ENCODE measurements at places on chromosomes 4 and X.

GRCh38 chr4:140260227-140260626 is 106.2 kb upstream of the MAML3 start:
- DNase-seq, result no peak

GRCh38 chr4:115873048-115873447 is 759.6 kb upstream of the NDST4 start:
- DNase-seq, result no peak

DNA sequence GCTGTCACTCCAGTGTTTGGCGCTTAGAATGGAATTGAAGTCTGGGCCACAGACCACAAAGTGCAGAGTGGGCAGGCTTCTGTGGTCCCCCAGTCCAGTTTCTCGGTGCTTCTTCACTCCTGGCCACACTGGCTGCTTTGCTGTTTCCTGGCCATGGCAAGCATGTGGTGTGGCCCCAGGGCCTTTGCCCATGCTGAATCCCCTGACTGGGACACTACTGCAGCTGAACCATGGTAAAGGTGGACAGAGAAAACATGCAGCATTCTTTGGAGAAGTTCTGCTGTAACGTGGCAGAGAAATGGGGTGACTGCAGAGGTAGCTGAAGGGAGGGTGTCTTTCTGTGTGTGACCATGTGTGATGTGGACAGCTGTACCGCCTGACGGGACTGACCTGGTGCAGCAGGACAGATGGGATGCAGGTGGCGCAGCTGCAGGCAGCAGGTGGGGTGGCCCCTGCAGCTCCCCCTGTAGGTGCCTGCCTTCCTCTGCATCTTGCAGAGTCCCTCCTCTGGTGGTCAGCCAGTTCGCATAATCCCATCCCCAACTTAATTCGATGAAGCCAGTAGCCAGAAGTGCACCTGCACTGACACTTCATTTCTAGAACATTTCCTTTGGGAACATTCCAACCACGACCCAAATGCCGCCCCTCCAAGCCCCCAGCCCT is 13.2 kb upstream of the S100P start:
- no peak for DNase-seq

DNA sequence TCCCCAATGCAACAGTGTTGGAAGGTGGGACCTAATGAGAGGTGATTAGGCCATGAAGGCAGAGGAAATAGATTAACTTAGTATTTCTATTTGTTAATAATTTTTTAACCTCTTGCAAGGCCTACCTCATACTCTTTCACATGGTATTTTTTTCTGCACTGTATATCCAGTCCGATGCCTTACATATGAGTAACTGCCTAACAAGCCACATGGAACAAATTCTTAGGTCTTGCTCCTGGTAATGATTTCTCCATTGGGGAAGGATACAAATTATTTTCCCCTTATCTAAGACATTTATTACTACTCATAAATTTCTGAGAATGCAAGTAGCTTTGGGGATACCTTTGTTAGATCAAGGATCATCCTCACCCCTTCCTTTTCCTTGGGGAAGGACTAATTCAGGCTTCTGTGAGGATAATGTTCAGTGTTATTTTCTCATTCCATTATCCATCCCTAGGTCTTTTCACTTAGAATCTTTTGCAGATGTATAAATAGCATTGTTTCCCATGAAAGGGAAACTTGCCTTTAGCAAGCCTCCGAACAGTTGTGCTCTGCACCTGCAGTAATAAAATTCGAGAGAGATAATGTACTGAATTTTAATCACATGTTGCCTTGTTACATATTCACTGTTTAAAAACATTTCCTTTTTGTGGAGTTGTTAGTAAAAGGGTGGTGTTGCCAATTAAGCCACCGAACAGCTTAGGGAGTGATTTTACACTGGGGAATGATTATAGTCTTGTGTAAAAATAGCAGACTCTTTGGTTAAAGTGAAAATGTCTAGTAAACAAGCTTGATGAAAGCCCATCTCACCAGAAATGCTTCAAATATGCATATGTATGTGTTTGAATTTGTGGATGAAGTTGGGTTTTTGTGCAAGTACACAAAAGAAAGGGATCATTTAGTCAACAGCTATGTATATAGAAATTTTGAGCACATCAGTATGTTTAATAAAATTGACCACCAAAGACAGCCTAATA is 89.9 kb downstream of the CFAP299 start:
- no peak for DNase-seq

DNA sequence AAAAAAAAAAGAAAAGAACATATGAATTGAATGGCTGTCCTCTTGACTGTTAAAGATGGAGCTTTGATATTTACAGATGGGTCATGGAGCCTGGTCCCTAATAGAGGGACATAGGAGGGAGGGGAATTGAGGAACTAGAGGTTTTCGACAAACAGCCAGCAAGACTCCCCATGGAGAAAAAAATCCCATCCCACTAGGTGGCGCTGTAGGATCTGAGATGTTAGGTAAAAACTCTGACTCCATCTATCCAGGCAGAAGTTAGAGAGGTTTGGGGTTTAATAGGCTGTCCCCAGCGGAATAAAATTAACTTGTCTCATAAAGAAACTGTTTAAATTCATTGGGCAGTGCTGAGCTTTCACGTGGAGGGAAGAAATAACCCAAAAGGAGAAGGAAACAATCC is 45.9 kb downstream of the HMGB2 start:
- DNase-seq, result peak; percentile 40

DNA sequence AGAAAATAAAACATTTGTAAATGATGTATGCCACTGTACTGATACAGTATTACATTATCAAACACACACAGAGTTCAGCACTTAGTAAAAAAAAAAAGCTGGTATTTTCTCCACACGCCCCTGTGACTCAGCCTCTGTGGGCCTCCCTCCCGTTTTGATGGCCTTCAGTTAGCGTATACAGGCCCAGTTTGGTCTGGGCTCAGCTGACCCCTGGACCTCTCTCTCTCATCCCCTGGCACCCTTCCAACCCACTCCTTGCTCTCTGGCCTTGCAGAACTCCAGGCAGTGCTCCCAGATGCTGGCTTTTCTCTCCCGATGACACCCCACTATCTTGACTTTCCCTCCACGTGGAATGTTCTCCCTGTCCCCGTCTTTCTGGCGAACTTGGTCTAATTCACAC is 89.0 kb upstream of the LIMCH1 start:
- DNase-seq, result no peak

DNA sequence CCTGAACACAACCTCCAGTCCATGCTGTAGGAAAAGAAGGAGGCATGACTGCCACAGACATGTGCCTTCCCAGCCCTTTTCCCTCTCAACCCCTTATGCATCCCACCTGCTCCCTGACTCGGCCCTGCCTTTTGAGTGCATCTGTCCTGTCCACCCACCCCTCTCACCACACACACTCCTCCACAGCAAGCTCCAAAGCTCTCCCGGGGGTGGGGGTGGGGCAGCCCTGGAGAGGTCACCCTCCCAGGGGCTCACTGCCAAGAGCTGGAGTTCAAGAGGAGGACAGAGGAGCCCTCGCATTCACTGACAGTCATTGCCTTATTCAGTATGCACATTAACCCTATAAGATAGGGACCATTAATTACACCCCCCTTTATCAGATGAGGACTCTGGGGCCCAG is 46.6 kb upstream of the MAMLD1 start:
- no peak for DNase-seq

- no peak for DNase-seq
These were observed 6.7 kb upstream of the MID2 start for GRCh38 chrX:107818900-107819521.

GRCh38 chr4:107153228-107153627 is 117.1 kb upstream of the DKK2 start:
- no peak for DNase-seq

- DNase-seq, result no peak
These were observed 71.6 kb downstream of the AMELX start for GRCh38 chrX:11364835-11365234.

GRCh38 chr4:41645728-41646390 is 102.7 kb downstream of the PHOX2B start:
- DNase-seq, result no peak

GRCh38 chr4:53552711-53553110 is 38.6 kb downstream of the LNX1 start:
- DNase-seq, result no peak

- DNase-seq, result no peak
These were observed 520 bp downstream of the ACOX3 start for GRCh38 chr4:8439914-8440491.

GRCh38 chrX:11304829-11305228 is 11.6 kb downstream of the AMELX start:
- no peak for DNase-seq

- no peak for DNase-seq
These were observed 22.4 kb downstream of the GAB1 start for GRCh38 chr4:143358923-143359643.

GRCh38 chrX:111348429-111348828 is 63.6 kb downstream of the DCX start:
- DNase-seq, result no peak

DNA sequence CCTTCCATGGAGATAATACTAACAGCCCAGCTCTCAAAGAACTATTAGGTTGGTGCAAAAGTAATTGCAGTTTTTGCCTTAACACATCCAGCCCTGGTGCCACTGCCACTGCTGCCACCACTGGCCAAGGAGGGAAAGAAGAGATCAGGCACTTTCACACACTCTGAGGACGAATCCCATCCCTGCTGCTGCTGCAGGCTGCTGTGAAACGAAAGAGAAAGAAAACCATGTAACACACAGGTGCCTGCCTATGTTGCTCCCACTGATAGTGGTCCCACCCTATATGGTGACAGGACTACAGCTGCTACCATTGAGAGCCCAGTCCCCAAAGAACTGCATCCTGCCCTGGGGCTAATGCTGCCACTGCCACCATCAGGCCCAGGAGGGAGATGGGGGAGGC is 35.1 kb downstream of the TMLHE start:
- DNase-seq, result no peak
